ENCODE measurements at places on chromosomes 7 and 10.
A peak's percentile ranks its signal among the peaks of the same experiment; 100 is the strongest.

GRCh38 chr10:93815304-93816096 is 57.8 kb downstream of the LGI1 start:
- peak; percentile 15 for DNase-seq

GRCh38 chr10:112624546-112625048 is 177.6 kb downstream of the VTI1A start:
- no peak for DNase-seq

DNA sequence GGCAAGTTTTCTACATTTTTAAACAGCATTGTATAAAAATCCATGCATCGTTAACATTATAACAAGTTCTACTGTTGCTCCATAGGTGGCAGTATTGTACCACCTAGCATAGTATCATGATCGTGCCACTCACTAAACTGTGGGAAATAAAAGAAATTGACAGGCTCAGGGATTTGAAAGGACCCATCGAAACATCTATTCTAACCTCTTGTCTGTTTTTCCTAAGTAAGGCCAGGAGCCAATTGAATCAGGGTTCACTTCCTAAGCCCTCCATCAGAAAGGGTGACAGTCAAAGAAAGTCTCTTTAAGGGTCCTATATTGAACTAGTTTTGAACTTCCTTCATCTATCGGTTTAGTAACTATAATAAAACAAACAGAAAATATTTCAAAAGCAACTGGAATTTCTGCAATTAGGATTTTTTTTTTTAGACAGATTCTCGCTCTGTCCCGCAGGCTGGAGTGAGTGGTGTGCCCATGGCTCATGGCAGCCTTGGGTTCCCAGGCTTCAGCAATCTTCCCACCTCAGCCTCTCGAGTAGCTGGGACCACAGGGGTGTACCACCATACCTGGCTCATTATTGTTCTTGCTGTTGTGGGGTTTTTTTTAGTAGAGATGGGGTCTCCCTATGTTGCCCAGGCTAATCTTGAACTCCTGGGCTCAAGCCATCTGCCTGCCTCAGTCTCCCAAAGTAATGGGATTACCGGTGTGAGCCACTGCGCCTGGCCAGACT is 9.4 kb downstream of the HACD1 start:
- no peak for DNase-seq

GRCh38 chr10:86001521-86001920 is 365.1 kb downstream of the GRID1 start:
- no peak for DNase-seq

GRCh38 chr7:73648593-73649332 is 18.9 kb upstream of the VPS37D start:
- DNase-seq = no peak

- DNase-seq = no peak
Observed at GRCh38 chr7:38052786-38053185, 125.3 kb upstream of the STARD3NL start.

- no peak for DNase-seq
Observed at GRCh38 chr7:6284461-6285360, 12.3 kb upstream of the CYTH3 start.

DNA sequence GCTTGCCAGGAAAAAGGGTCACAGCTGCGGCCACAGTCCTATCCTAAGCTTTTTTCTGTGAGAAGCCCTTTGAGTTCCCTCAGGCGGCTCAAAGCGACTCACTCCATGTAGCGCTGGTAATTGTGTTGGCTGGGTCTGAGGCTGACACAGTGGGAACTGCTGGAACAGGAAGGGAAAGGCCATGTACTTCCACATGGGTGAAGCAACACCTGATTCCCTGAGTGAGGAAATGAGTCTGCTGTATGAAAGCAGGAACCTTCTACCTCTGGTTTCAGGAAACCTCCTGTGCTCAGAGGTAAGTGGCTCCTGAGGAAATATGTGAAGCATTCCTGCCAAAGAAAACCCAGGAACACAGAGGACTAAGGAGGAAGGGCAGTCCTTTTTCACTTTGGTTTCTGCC is 734.6 kb upstream of the SORCS1 start:
- DNase-seq = no peak

DNA sequence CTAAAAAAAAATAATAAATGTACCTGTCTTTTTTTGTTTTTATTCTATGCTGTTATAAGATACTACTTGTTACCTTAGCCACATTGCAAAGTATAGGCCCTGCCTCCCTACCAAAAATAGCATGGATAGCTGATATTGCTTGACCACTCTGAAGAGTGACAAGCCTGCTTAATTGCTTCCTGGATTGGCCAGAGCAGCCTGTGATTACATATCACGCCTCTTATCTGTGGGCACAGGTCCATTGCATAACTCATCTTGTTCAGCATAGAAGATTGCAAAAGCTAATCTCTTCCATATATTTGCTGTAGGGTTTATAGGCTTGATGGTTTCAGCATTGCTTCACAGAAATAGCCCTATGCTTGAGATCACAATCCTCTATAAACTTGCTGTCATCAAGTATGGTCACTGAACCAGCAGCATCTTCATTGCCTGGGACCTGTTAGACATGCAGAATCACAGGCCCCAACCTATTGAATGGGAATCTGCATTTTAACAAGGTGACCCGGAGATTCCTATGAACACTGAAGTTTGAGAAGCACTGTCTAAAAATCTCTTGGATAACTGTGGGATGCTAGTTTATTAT is 280.8 kb upstream of the CDC14C start:
- no peak for DNase-seq

- no peak for DNase-seq
Observed at GRCh38 chr7:16785321-16785720, 19.5 kb downstream of the AGR2 start.

Data from anterior cingulate cortex (tissue), 58 donors.